ENCODE measurements at places on chromosomes 7 and 10.

DNA sequence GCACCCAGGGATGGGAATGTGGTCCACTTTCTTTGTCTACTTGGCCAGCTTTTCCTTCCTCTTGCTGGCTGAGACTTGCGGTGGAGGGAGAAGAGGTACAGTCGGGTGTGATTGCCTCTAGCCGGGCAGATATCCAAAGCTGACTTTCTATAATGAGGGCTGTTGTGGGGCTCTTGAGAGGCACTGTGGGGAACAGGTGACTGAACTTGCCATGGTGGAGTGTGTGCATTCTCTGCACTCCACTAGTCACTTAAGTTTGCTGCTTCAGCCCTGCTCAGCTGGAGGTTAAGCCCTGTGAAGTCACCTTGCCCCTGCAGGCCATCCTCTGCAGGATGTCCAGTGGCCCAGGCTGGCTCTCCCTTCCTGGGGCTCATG, 116.6 kb downstream of the AOAH start:
- no peak for DNase-seq

DNA sequence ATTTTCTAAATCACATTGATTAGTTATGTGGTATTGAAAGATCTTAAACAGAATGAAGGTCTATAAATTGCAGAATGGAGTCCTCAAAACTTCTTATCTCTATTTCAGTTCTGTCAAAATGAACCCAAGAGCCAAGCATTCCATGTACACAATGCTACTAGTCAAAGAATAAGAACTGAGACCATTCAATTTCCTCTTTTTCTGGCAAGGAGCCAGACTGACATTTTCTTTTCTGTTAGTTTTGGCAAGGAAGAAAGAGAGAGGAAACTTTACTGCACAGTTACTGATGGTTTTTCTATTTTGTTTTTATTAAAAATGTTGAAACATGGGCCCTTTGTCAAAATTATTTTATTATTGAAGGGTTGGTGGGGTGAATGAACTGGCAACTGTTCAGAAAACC, 181.8 kb upstream of the FERD3L start:
- DNase-seq: peak; percentile 41

DNA sequence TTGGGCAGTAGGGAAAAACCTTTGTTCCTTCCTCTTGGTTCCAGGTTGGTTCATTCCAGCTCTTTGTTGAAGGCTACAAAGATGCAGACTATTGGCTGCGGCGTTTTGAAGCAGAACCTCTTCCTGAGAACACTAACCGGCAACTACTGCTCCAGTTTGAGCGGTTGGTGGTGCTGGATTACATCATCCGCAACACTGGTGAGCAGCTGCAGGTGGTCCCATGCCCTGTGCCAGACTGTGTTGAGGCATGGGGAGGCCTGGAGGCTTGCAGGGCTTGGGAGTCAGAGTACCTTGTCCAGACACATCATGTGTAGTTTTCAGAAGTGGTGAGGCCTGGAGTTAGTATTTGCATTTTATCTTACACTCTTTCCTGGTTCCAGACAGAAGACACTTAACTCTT, 16.3 kb downstream of the PI4K2A start:
- no peak for DNase-seq

DNA sequence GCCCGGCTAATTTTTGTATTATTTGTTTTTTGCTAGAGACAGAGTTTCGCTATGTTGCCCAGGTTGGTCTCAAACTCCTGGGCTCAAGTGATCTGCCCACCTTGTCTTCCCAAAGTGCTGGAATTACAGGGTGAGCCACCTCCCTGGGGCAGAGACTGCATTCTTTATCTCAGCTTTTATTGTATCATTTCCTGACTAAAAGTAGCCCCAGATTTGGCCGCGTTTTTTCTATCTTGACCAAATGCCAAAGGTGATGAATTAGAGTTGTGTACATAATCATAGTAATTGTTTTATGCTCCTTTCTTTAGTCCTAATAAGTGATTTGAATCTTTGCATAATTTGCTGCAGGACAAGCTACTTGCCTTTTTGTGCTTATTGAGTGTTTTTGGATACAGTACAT, 3.1 kb upstream of the SMNDC1 start:
- DNase-seq: no peak

DNA sequence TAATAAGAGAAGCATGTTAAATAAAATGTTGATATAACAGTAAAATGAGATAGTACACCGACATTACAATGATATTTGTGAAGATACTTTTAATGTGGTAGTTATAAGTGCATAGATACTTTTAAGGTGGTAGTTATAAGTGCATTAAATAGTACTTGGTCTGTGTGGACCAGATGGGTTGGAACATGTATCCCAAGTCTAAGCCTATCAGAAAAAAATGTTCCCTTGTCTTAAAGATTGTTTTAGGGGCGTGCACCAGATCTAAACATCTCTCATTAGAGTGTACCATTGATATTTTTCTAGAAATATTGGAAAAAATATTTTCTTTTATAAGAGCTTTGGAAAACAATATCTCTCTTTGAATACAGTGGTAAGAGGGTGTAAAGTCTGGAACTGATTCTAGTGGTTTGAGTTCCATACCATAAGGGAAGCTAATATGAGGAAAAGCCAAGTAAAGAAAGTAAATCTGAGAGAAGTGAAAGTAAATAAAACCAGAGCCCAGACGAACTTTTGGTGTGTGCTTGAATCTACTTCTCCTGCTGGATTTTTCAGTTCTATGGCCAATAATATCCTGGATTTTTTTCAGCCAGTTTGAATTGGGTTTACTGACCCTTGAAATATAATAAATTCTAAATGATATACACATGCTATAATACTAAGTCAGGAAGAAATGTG, 175.3 kb downstream of the MBL2 start:
- DNase-seq: peak; percentile 54
